ENCODE measurements at places on chromosomes 5 and 9.
A peak's percentile ranks its signal among the peaks of the same experiment; 100 is the strongest.

- DNase-seq, result no peak
Measured at GRCh38 chr5:179160584-179160983, 100.4 kb downstream of the ZNF354C start.

DNA sequence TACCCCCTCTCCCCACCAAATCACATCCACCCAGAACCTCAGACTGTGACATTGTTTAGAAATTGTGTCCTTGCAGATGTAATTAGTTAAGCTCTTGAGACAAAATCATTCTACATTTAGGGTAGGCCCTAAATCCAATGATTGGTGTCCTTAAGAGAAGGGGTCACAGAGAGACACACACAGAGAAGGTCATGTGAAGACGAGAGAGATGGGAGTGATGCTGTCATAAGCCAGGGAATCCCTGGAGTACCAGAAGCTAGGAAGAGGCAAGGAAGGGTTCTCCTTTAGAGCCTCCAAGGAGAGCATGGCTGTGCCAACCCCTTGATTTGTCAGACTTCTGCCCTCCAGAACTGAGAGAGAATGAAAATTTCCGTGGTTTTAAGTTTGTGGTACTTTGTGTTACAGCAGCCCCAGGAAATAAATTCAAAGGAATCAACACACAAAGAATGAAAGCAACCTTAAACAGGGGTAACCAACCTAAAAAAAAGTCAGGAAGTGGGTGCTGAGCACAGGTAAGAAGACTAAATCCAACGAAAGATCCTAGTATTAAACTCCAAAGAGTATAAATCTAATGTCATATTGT is 33.6 kb downstream of the TIMD4 start:
- no peak for DNase-seq

- DNase-seq, result no peak
Measured at GRCh38 chr5:3597167-3598007, 1.8 kb downstream of the IRX1 start.

DNA sequence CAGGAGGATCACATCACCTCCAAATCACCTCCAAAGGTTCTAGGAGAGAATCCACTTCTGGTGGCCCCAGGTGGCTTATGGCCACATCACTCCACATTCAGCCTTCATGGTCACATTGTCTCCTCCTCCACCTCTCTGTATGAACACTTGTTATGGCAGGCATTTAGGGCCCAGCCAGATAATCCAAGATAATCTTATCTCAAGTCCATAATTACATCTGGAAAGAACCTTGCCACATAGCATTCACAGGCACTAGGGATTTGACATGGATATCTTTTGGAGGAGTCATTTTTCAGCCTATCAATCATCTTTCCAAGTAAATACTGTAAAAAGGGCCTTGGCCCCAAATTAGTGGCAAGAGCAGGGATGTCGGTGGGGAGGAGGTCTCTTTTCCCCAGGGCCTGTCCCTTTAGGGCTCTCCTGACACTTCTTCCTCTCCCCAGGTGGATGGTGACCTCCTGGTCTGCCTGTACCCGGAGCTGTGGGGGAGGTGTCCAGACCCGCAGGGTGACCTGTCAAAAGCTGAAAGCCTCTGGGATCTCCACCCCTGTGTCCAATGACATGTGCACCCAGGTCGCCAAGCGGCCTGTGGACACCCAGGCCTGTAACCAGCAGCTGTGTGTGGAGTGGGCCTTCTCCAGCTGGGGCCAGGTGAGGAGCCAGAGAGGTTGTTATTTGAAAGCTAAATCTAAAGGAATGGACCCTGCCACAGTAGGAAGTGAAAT is 140.9 kb downstream of the SAXO1 start:
- DNase-seq, result no peak

DNA sequence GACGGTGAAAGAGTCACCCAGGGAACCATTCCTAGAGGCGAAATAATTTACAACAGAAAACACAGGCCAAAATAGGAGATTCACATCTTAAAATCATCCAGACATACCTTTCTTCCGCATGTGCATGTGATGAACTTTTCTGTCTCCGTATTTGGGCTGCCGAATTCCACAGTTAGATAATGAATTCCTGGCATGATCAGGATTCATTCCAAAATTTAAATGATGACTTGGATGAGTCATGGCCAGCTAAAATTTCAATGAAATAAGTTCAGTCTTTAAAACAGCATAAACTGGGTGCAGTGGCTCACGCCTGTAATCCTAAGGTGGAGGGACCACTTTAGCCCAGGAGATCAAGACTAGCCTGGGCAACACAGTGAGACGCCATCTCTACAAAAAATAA is 82.7 kb downstream of the DROSHA start:
- no peak for DNase-seq

GRCh38 chr5:160379511-160379910 is 9.1 kb upstream of the C1QTNF2 start:
- no peak for DNase-seq

- DNase-seq, result no peak
Measured at GRCh38 chr5:127186657-127187056, 103.9 kb upstream of the MEGF10 start.

- peak; percentile 55 for DNase-seq
Measured at GRCh38 chr9:124559871-124560270, 52.7 kb upstream of the NR5A1 start.

DNA sequence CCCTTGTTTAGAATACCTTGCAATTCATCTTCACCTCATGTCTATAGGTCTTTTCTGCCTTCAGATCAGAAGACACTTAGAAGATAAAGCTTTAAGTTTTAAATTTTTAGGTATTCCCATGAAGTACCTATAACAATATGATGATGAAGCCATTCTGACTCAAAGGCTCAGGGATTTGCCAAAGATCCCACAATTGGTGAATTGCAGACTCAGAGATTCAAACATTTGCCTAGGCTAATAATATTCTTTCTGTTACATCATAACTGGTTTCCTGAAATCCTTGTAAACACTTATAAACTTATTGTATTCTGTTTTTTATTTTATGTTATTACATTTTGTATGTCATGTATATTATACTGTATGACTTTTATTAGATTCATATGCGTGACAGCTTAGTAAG is 62.8 kb upstream of the ZFAND5 start:
- no peak for DNase-seq

DNA sequence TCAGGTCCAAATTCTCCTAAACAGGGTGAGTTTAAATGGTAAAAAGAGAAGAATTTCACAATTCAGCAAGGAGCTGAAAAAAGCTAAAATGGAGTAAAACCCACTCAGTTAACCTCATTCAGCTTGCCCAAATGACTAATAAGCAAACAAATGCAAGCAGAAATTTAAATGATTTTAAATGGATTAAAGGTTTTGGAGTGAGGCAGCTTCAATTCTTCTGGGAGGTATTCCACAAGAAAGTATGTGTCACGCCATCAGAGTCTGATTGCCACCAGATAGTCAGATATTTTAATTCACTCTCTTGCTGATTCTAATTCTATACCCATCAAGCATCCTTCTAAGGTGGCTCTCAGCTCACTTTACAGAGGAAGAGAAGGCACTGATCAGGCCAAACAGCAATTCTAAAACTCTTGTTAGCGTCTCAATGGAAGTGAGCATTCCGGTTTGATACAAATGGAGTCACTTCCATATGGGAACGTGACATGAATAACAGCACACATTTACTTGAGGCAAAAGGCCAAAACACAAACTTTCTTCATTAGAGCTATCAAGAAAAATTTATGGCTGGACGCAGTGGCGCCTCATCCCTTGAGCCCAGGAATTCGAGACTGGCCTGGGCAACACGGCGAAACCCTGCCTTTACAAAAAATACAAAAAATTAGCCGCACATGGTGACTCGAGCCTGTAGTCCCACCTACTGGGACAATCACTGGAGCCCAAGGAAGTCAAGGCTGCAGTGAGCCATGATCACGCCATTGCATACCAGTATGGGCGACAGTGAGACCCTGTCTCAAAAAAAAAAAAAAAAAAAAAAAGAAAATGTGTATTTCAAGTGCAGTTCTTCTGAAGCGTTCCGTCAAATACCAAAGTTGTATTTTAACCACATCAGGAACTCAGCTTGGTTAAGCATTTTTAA is 2.0 kb downstream of the CLK4 start:
- no peak for DNase-seq

DNA sequence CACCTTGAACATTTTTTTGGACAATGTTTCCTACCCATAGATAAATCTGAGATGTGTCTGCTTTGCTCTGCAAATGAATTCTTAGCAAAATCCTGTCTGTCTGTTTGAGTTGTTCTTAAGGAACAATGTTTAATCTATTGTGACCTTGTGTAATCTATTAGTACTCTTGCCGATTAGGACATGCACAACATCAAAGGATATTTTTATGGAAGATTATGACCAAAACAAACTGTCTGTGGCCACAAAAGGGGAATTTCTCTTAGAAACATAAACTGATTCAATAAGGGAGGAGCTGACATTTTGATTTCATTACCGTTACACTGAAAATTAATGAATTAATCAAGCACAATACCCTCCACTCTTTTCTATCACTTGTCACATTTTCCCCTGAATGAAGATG is 323.0 kb upstream of the PRR16 start:
- no peak for DNase-seq

DNA sequence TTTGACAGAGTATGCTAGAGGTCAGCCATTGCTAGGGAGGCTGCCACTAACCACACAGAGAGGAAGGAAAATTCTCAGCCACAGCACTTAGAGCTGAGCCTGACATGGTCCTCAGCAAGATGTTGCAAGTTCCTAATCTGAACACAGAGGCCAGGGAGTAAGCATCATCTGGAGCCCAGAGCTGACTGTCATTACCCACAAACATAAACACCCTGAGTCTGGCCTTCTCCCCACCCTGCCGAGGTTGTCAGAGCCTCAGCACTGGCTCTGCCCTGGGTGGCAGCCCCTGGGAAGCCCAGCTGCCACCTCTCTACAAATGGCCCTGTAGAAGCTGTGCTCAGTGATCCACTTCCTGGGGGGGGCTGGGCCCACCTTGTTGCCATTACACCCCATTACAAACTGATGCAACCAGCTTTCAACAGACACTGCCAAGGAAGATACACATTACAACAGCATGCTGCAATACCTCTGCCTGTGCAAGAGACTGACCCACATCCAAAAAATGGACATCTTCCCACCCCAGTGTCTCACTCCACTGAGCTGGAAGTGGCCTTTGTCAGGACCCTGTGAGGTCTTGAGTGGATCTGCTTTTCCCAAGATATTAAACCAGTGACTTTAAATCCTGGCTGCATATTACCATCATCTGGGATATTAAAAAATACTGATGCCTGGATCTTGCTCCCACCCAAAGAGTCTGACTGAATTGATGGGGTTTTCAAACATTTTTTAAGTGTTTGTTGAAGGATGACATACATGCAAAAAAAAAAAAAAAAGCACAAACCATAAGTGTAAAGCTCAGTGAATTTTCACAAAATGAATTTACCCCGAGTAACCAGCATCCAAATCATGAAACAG is 33.0 kb downstream of the IRF1 start:
- DNase-seq, result no peak

DNA sequence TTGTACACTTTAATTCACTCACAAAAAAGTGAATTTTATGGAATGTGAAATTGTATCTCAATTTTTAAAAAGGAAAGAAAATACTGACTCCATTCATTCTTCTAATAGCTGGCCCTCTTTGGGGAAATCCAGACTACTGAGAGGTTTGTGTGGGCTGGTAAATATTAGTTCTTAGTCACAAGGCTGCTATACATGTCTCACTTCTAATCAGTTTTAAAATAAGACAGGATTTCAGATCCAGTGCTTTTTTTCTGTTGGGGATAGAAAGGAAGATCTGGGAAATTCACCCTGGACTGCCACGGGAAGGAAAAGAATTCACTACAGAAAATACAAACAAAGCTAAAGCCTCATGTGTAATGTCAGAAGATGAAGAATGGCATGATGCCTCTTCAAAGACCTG is 32.7 kb upstream of the ADAMTSL1 start:
- no peak for DNase-seq

GRCh38 chr9:69987457-69987856 is 56.2 kb upstream of the MAMDC2 start:
- no peak for DNase-seq

DNA sequence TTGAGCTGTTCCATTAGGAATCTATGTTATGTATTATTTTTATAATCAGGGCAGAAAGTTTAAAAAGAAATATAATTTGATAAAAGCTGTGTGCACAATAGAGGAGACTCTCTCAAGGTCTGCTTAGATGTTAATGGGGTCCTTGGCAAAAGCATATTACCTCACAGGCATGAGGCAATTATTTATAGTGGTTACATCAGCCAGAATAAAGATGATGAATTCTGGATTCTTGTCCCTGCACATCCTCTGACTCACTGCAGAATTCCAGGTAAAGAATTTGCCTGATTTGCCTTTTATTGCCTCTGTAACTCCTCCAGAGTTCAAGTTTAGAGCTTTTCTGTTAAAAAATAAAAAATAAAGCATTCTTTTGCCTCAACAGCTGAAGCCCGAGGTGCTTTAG is 253.6 kb downstream of the MAST4 start:
- DNase-seq, result no peak

All from non-pigmented ciliary epithelial cell (primary cell).